ENCODE measurements at places on chromosomes 3 and 15.

DNA sequence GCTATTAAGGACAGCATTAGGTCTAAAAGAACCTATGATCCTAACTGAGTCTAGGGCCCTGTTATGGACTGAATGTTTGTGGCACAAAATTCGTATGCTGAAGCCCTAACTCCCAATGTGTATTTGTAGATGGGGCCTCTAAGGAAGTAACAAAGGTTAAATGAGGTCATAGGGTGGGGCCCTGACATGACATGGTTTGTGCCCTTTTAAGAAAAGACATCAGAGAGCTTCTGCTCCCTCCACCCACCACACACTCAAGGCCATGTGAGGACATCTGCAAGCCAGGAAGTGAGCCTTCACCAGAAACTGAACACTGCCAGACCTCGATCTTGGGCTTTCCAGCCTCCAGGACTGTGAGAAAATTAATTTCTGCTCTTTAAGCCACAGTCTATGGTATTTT, 49.2 kb downstream of the PHC3 start:
- DNase-seq: no peak

GRCh38 chr3:100117093-100117492, 2.8 kb upstream of the FILIP1L start:
- DNase-seq: no peak

- DNase-seq: no peak
These were observed 42.2 kb downstream of the ARHGEF3 start for GRCh38 chr3:56759532-56759931.

GRCh38 chr15:72801590-72802325, 18.2 kb upstream of the ADPGK start:
- no peak for DNase-seq

DNA sequence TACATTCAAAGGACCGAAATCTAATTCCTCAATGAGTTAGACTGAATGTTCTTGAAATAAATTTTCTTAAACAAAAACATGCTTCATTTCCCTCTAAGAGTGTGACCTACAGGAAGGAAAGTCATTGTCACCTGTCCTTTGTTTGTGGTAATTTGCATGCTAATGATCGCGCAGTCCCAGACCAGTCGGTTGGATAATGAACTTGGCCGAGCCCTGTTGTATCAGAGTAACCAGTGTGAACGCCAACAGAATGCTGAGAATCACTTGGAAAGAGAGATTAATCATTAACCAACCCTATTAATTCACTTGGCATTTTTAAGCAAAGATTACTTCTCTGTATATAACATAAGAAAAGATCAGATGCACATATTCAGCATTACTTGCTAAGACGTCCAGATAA, 8.1 kb upstream of the ARNT2 start:
- DNase-seq: no peak

GRCh38 chr3:165521131-165521871, 315.9 kb downstream of the BCHE start:
- no peak for DNase-seq

DNA sequence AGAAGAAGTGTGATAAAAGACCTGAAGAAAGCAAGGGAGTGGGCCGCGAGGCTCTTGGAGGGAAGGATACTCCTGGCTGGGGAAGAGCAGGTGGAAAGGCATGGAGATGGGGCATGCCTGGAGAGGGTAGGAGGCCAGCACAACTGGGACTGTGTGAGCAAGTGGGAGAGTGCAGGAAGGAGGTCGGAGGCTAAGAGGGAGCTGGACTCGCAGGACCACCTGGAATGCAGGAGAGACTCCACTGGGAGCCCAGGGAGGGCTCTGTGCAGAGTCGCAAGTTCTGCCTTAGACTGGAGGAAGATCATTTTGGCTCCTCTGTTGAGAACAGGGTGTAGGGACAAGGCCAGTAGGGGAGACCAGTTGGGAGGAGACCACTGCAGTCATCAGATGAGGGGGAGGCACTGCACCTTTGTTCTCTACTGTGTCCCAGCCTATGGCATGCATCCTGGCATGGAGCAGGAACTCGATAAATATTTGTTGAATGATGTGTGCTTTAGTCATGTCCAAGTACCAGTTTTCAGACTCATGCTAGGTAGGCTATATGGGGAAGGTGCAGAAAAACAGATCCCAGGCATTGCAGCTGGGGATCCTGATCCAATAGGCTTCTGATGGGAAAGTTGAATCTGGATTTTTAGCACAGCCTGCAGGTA, 13.7 kb downstream of the FAM107A start:
- no peak for DNase-seq

- DNase-seq: no peak
These were observed 65.0 kb upstream of the ATP2B2 start for GRCh38 chr3:10570196-10570946.

- DNase-seq: no peak
These were observed 88.3 kb upstream of the CLSTN2 start for GRCh38 chr3:139846729-139847128.
